Left renal cortex interstitium (tissue), 4 donors: ENCODE measurements at places on chromosomes 5 and 9.

- DNase-seq: no peak
These were observed 254.2 kb downstream of the ARHGAP26 start for GRCh38 chr5:143024228-143024920.

DNA sequence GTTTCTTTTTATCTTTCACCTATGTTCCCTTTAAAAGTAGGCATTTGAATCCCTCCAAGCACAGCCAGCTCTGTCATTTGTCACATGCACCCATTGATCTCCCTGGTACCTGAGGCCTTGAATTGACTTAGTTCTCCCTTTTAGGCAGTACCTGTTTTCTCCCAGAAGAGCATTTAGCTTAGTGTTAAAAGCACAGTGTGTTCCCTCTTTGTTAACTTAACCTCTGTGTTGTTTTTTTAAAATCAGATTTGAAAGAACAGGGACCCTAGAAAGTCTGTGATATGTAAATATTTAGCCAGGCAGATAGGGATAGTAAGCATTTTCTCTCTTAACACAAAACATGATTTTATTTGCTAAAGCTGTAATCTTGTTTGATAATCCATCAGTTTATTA, 113.8 kb upstream of the SPATA31D4 start:
- no peak for DNase-seq

GRCh38 chr5:163407034-163407655, 30.2 kb upstream of the CCNG1 start:
- DNase-seq: no peak

- no peak for DNase-seq
These were observed 50.8 kb upstream of the CTNNA1 start for GRCh38 chr5:138702166-138703077.

DNA sequence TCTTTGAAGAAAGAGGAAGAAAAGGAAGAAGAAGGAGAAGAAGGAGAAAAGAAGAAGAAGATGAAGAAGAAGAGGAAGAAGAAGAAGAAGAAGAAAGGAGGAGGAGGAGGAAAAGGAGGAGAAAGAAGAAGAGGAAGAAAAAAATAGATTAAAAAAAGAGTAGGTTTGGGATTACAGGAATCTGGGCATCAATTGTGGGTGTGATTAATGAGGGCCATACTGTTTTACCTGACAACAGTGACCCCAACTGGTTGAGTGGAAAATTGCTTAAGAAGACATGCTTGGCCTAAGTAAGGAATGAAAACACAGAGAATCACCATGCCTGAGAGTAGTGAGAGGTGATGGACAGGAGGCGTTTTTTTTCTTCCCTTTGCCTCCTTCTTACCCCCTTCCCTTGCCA, 114.6 kb downstream of the FAM170A start:
- DNase-seq: no peak

DNA sequence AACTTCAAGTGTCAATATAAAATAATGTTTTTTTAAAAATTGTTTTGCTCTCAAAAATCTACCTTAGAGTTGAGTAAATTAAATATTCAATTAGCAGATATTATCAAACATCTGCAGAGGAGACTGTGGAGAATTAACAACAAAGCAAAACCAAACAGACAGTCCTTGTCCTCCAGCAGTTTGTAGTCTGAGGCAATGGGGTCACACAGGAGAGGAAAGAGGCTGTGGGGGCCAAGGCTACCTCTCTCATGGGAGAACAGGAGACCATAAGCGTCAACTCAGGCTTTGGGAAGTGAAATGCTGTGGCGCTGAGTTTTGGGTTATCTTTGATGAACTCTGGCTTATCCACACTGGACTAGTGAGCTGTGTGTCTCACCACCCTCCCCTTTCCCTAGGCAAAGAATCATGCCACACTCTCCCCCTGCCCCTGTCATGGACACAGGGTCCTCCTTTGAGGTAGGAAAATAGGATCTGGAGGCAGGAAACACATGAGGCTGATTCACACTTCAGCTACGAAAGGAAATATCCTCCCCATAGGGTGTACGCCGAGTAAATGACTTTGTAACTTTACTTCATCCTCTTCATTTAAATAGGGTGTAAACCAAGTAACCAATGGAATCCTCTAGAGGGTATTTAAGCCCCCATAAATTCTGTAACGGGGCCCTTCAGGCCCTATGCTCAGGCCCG, 152.7 kb downstream of the FSTL4 start:
- DNase-seq: no peak

GRCh38 chr9:137454145-137454596, 5.0 kb downstream of the NSMF start:
- no peak for DNase-seq

DNA sequence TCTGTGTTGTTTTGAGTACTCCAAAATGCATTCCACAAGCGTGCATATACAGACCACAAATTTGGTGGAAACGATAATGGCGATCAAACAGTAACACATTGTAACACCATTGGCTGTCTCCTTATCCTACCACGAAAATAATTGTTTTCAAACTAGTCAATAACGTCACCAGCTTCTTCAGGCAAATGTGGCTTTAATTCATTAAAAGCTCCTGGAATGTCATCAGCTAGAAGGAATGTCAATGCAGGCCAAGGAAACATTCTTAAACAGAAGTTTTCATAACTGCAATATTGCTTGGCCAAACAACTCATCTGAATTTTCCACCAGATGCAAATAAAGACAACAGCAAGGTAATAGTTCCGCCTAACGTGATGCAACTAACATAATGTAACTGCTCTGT, 71.6 kb upstream of the XPA start:
- DNase-seq: no peak

DNA sequence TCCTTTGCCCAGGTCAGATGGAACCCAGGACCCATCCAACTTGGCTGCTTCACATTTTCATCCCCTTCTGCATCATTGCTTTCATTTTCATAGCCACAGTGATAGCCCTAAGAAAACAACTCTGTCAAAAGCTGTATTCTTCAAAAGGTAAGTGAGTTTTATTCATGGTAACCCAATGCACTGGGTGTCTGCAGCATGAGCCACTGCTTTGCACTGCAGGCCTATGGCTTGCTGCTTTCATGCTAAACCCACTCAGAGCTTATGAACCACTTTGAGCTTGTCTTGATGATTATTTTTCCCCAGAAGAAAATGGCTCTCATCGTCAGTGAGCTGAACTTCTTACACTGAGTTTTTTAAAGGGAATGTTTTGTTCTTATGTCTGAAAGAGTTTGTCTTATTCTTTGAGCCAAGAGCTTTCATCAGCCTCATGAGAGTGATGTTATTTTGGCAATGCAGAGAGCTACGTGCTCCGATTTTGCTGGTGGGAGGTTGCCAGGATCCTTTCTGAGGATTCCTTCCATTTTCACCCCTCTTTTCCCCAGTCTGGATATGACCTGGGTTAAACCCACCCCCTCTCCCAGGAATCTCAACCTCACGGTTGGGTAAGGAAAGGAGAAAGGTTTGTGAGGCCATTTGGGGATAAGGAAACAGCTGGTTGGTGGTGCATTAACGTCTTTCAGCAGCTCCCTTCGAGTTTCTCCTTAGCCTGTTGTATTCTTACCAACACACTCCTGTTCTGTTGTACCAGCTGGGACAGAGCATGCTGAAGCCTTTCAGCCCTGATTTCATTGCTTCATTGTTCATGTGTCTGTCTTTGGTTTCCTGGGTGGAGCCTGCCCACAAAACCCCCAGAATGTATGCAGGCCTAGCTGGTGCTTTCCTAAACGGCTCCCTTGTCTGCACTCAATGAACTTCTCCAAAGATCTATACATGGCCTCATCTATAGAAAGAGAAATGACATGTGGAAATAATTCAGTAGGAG, 47.6 kb downstream of the PDCD1LG2 start:
- DNase-seq: no peak
